ENCODE measurements at places on chromosomes 5 and 9.

DNA sequence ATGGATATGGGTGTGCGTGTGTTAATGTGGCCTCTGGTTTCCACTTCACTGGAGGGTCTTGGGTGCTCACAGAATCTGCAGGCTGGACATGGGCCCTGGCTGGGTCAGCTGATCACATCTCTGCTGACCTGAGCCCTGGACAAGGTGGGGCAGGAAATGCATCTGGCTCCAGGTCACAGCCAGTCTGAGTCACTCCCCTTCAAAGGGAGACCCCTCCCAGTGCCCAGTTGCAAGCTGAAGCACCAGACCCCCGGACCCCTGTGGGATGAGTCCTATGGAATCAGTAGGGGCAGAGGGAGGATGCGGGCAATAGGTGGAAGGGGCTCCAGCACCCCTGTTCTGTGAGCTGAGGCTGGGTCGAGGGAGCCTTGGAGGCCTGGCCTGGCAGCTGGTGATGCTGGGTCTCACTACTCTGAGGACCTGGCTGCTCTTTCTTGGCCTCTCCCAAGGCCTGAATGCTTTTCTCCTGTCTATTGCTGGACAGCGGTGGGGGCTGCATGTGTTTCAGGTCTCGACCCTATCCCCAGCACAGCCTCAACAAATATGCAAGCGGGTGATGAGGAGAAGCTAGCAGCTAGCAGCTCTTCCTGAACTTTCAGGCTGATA is 54.5 kb downstream of the PHF2 start:
- DNase-seq: no peak

GRCh38 chr9:93089481-93089991 is 6.5 kb upstream of the CARD19 start:
- DNase-seq: no peak

GRCh38 chr5:157528036-157528632 is 47.4 kb downstream of the ADAM19 start:
- no peak for DNase-seq

DNA sequence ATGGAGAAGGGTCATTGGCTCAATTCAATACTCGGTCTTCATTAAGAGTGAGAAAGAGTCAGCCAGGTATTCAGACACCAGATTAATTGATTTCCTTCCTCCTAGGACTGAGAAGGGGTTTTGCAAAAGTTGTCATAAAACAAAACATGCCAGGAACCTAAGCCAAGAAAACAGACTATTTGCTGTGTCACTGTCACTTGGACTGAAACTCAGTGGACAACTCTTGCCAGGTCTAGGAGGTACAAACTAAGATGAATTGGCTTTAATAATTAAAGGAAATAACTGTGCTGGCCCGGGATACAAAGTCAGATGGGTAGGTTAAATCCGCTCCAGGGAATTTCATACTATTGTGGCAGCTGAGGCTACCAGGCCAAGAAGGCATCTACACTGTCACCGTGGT is 71.1 kb upstream of the TBC1D9B start:
- no peak for DNase-seq

GRCh38 chr9:117403848-117404247 is 11.0 kb downstream of the ASTN2 start:
- no peak for DNase-seq

DNA sequence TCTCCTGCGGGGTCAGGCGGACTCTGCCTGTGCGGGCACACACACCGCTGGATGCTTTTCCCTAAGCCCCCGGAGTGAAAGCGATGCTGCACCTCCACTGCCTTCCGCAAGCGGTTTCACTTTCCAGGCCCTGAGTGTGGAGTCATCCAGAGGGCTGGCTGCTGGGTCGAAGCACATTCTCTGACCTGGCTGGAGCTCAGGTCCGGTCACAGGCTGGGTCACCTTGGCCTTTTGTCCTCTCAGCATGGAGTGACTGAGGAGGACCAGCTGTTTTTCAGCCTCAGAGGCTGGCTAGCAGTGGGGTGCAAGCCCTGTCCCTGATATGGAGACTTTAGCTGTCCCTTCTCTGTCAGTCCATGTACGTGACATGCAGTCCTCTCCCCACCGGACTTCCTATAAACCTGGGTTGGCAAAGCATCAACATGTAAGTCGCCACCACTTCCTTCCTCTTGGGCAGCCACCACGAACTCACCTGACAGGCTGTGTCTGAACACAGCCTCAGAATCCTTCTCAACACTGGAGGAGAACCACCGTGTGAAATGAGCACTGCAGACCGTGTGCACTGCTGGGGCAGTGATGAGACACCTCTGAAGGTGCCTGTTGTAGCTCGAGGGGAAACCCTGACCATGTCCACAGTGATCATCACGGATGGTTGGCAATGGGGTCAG is 51.3 kb downstream of the GADD45G start:
- no peak for DNase-seq

GRCh38 chr5:175750511-175750931 is 92.7 kb downstream of the HRH2 start:
- no peak for DNase-seq

DNA sequence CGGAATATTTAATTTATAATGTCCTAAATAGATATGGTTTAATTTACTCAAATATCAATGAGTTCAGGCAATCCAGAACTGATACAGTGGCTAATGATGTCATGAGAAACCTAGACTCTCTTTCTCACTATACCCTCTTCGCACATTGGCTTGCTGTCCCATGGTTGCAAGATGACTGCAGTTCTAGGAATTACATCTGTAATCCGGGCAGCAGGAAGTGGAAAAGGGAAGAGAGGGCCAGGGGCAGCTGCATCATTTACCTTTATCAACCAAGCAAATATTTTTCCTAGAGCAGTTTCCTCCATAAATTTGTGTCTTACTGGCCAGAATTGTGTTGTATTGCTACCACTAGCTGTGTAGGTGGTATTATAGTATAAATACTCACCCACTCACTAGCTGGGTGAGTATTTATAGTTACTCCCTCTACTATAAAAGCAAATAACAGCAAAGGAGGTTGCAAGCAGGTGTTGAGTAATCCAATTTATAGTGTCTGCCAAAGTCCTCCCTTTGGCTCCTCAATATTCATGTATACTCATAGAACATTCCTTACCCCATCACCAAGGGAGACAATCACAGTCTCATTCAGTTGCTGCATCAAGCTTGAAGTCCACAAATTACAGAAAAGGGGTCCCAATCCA is 168.8 kb downstream of the DROSHA start:
- DNase-seq: no peak

GRCh38 chr5:1319436-1320256 is 24.8 kb upstream of the TERT start:
- DNase-seq: no peak

- DNase-seq: peak; percentile 55
Observed at GRCh38 chr9:133144142-133144903, 19.4 kb downstream of the GBGT1 start.

- no peak for DNase-seq
Observed at GRCh38 chr5:119071561-119071995, 691 bp downstream of the DMXL1 start.

GRCh38 chr5:138258704-138259292 is 15.6 kb downstream of the GFRA3 start:
- DNase-seq: no peak

DNA sequence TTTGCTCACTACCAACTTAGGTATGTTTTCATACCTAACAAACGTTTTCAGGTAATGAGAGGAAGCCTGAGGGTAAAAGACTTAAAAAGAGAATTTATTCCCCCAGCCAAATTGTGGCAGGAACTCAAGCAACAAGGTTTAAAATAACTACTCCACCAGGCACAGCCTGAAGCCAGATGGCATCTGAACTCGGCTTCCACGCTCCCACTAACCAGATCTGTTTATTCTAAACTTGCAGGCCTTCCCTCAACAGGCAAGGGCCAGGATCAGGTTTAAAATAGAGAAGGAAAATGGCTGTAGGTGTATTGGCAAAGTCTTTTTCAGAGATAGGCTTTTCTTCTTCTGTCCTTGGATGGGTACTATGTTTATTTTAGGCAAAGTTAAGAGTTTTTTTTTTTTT is 89.4 kb downstream of the OTULIN start:
- no peak for DNase-seq

- no peak for DNase-seq
Observed at GRCh38 chr9:93326654-93327053, 124.8 kb upstream of the FAM120A start.

DNA sequence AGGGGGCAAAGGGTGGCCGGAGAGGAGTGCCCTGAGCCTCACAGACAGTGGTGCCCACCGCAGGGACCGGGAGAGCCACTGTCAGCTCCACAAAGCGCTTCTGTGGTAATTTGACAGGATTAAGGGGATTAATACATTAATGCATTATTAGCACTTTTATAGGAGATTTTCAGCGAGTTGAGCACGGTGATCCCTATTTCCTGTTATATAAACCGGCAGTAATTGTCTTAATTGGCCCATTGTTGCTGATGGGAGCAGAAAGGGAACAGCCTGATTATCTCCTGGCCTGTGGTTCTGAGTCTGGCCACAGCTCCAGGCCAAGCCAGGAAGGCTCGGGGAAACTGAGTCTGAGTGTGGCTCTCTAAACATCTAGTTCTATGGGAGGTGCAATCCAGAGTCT is 423.6 kb downstream of the CDK5RAP2 start:
- no peak for DNase-seq

- no peak for DNase-seq
Observed at GRCh38 chr9:93099551-93100275, 3.7 kb downstream of the CARD19 start.

DNA sequence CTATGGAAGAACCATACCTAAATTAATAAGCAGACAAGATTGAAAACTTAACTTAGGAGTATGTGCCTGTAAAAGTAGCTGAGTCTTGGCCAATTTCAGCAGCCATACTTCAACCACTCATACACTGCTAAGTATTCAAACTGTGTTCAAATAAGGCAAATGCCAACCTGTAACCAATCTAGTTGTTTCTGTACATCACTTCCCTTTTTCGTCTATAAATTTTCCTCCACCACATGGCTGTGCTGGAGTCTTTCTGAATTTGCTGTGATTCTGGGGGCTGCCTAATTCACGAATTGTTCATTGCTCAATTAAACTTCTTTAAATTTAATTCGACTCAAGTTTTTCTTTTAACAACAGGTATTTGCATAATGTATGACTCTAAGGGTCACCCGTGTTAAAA is 184.4 kb downstream of the PLK2 start:
- DNase-seq: no peak

- DNase-seq: no peak
Observed at GRCh38 chr5:1346627-1347440, 1.9 kb upstream of the CLPTM1L start.

Measured in caudate nucleus (tissue), 63 donors.